HuH-7 (cell line): ENCODE measurements at places on chromosomes 3 and 15.

DNA sequence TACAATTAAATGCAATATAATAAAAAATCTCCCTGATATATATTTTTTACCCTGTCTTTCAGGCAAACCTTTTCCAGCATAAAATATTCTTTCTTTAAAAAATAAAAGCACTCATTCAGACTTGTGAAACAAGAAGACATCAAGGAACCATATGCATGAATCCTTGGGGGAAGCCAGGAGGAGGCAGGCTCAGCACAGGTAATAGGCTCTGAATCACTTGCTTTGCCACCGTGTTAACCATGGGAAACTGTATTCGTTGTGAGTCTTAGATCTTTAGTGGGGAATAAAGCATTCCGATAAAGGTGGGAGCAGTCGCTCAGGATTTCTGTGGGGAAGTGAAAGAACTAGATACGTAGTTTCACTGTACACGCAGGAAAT is 42.4 kb downstream of the FBN1 start:
- no peak for DNase-seq

GRCh38 chr3:57675530-57675929 is 17.3 kb downstream of the DENND6A start:
- DNase-seq: no peak

DNA sequence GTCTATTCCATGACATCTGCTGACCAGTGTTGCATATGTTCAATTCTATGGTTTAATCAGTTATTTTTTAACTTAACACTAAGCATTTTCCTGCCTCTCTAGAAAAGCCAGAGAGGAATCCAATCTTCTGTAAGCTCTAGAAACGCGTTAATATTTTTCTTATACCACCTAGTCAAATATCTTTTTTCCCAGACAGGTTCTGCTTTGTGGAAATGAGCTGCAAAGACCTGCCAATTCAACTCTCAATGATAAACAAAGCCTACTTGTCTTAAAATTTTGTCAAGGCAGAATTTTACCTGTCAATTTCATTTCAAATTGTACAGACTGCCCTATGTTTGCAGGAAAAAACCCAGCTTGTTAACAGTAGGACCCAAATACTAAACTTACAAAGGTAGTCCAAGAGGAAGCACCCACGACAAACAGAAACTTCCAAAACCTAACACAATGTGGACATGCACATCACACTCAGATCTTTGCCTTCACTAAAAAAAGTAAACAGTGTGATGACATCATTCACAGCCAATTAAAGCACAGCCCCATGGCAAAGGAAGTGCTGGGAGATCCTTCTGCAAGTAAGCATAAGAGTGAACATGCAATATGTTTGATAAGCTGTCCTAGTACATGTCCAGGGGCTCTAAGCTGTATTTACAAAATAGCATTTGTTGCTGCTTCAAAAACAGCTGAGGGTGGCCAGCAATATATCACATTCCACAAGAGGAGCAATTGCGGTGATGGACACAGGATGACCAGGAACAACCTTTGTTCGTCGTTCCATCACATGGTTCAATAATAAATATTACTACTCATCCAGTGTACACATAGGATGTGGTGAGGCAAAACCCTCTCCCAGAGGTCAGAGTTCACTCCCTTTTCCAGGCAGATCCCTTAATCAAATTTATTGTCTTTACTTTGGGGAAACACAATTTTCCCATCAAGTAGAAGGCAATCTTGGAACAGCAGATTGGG is 139.4 kb upstream of the TSC22D2 start:
- DNase-seq: peak; percentile 12

DNA sequence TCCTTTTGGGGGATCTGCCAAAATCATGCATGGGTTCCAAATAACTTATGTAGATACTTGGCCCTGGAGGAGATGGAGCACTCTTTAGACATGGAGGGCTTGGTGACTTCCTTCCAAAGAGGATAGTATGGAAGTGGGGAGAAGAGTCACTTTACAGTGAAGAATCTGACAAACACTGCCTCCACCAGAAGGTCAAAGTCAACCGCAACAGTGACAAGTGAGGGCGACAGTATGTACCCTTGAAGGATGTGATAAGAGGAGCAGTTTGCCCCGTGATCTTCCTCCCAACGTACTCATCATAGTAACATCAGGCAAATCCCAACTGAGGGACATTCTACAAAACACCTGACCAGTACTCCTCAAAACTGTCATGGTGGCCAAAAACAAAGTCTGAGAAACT is 62.0 kb downstream of the LMCD1 start:
- no peak for DNase-seq
